ENCODE measurements at places on chromosomes 1 and 21.
A peak's percentile ranks its signal among the peaks of the same experiment; 100 is the strongest.

DNA sequence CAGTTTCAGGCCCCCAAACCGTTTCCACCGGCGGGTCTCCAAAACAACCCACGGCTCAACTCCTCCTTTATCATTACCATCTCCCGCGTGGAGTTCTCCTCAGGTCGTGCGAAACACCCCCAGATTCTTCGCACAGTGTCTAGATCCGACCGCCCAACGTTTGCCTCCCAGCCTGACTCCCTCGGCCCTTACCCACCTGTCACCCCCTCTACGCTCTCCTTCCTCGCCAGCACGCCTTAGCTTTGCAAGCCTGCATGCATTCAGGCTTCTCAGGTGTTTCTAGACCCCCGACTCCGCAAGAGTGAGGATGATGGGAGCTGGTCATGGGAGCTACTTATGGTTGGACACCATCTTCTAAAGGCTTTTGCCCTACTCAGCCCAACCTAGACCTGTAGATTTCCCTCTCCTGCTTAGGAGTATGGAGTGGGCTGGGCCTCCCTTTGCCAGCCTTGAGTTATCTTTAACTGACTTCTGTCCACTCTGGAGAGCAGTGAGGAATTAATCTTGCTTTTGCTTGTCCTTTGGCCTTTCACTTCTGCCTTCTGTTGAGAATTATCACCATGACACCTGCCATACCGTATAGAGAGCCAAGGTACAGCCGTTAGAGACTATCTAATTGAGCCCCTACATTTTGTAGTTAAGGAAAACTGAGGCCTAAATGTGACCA lies 865 bp downstream of the ATP5IF1 start:
- DNase-seq = peak; percentile 27

- DNase-seq = no peak
Observed at GRCh38 chr1:167082511-167083027, 7.6 kb downstream of the GPA33 start.

GRCh38 chr21:42699196-42699595 lies 45.8 kb downstream of the PDE9A start:
- DNase-seq = no peak

DNA sequence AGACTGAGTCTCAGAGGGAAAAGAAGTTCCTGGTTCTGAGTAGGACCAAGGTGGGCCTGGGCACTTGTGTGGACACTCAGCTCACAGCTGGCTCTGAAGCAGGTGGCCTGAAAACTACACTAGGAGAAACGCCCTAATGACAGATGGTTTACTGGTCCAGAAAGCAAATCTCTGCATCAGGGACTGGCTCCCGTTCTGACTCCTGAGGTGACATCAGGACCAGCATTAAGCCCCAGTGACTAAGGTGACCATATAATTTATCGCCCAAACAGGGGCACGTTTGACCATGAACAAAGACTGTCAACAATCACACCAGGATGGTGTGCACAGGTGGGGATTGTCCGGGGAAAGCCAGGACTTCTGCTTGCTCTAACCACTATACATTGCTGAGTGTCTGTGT lies 12.2 kb upstream of the CD34 start:
- DNase-seq = no peak

- no peak for DNase-seq
Observed at GRCh38 chr21:41241341-41241740, 73.4 kb downstream of the BACE2 start.

DNA sequence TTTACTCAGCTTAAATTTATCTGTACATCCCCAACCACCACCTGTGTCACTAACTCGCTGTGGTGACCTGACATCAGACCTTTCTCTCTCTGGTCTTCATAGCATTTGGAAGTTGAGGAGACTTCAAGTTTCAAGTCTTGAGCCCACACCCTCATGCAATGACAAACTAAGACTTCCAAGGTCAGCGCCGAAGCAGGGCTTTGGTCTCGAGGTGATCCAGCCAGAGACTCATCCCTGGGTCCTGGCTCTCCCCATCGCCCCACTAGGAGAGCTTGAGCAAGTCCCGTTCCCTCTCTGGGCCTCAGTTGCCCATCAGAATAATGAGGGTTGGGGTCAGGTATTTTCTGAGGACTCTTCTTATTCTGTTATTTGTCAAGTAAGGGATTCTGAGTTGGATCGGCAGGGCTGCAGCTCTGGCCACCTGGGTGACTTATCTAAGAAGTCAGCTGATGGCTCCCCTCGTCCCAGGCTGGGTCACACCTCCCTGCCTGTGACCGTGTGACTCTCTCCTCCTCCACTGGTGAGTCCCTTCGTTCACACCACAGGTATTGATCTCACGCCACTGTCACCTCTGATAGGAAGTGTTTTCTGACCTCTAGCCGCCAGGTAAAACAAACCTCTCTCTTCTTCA lies 143.7 kb upstream of the RUNX3 start:
- DNase-seq = no peak

GRCh38 chr1:149993764-149994163 lies 16.8 kb downstream of the OTUD7B start:
- DNase-seq = no peak

- DNase-seq = no peak
Observed at GRCh38 chr21:44854391-44854663, 19.2 kb downstream of the PTTG1IP start.

DNA sequence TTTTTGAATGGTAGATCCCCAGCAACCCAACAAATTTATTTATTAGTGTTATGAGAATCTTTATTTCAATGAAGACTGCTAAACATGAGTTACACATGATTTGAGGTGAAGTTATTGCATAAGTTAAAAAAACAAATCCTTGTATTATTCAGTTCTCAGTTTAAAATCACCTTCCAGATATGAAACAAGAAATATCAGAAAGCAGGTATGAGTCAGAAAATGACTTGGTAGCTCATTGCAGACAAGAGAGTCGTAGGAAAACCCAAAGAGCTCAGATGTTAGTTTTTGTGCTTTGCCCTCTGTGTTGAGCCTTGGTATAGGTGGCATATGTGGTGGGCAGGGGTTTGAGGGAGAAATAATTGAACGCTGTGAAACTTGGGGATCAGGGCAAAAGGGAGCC lies 339.4 kb downstream of the BRINP3 start:
- no peak for DNase-seq

DNA sequence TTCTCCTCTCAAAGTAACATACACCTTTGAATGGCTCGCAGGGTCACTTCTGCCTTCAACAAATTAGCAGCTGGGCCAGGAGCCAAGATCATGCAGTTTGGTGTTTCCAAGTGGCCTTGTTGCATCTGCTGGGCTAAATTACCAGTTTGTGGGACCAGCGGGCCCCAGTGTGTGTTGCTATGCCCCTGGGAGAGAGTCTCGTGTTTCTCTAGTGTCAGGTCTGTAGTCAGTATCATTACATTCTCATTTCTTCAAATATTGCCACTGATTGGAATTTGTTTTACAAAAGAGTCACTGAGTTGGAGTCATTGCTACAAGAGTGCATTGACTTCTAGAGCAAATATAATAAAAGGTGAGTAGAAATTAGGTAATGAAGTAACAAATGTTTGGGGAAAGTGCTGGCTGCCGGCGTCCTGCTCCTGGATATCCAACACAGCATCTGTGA lies 35.5 kb downstream of the RHOU start:
- no peak for DNase-seq

DNA sequence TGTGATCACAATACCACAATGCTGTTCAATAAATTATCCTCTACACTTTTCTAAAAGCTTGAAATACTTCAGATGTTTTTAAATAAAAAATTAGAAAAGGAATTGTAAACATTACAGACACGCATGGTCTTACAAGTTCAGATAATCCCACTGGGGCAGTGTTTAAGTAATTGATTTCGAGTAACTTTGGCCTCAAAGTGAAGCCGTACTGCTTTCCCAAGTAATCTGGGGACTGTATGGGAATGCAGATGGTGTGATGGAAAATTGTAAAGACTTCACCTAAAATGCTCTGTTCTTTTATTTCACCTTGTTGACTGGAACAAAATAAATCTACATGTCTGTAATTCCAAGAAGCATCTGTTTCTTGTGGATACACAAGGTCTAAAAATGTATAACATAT lies 401.7 kb upstream of the LYPLAL1 start:
- DNase-seq = no peak

DNA sequence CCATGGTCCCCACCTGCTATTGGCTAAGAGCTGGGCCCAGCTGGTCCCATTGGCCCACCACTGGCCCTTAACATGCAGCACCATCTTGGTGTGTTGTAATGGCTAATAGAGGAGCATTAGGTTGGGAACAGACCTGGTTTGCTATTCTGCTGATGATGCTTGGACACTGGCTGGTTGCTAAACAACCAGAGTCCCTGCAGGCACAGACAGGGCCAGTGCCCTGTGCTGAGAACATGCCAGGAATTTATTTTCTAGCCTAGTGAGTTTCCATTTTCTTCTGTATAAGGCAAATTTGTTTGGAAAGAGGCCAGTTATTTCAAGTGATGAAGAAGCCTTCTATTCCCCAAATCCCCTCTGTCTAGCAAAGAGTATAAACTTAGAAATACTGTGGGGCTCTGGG lies 42.9 kb upstream of the TDRD10 start:
- DNase-seq = no peak

GRCh38 chr1:14340002-14340785 lies 258.3 kb upstream of the KAZN start:
- no peak for DNase-seq

DNA sequence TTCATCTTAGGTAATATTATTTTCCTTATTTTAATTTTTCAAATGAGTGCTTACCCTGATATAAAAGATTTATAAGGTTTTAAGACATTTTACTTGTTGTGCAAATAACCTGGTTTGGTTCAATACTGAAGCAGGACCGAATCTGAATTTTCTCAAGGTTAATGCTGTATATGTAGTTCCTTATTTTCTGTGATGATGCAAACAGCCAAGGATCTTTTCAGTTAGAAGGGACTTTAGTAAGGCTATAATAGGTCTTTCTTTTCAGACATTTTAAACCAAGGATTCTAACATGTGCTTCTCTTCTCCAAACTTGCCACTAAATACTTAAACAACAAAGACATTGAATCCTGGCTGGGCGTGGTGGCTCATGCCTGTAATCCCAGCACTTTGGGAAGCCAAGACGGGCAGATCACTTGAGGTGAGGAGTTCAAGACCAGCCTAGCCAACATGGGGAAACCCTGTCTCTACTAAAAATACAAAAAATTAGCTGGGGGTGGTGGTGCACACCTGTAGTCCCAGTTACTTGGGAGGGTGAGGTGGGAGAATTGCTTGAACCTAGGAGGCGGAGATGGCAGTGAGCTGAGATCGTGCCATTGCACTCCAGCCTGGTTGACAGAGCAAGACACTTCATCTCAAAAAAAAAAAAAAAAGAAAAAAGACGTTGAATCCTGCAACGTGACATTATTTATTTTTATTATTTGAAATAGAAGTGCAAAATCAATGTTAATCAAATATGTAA lies 3.2 kb upstream of the ARPC5 start:
- no peak for DNase-seq

GRCh38 chr1:47323599-47324031 lies 9.7 kb upstream of the STIL start:
- DNase-seq = no peak

DNA sequence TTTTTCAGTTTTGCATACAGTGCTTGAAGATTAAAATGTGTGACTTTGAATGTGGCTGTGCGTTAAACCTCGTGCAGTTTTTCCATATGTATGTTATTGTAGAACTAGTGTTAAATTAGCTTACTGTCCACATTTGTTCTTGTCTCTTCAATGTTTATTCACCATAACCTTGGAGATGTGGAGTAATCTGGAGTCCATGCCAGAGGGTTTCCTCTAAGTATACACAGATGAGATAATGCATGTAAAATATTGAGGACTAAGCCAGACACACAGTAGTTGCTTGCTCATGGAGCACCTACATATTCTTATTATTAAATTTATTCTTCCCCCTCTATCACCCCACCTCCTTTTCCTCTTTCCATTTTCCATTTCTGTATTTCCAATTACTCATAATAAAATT lies 7.7 kb upstream of the GIPC2 start:
- DNase-seq = no peak

DNA sequence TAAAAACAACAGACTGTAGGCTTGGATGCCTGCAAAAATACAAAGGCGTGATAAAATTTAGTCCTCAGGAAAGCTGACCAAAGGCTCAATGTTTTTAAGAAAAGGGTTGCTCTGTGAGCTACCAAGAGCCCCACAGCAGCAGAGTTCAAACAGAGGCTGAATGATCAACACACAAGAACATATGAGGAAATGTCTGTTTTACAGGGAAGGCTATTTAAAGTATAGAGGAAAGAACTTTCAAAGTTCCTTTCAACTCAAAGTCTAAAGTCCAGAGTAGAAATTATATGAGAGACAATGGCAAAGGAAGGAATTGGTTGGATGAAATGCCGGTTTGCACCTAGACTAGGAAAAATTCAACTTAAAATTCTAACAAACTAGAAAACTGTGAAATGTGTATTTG lies 8.6 kb downstream of the CLSTN1 start:
- DNase-seq = no peak

- no peak for DNase-seq
Observed at GRCh38 chr1:46461809-46462448, 27.7 kb upstream of the DMBX1 start.

DNA sequence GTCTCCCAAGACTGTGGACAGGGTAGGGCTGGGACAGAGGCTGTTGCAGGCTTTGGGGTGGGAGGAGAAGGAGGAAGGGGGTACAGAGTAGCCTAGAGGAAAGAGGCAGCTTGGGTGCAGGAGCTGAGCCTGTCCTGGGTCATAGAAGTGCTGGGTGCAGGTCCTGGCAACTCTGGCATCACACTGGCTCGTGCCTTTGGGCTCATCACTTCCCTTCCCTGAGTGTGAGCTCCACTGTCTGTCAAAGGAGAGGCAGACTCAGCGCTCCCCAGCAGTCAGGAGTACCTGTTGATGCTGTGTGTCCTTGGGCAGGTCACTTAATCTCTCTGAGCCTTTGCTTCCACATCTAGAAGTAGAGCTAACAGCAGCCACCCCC lies 157.1 kb downstream of the PTPRU start:
- no peak for DNase-seq

DNA sequence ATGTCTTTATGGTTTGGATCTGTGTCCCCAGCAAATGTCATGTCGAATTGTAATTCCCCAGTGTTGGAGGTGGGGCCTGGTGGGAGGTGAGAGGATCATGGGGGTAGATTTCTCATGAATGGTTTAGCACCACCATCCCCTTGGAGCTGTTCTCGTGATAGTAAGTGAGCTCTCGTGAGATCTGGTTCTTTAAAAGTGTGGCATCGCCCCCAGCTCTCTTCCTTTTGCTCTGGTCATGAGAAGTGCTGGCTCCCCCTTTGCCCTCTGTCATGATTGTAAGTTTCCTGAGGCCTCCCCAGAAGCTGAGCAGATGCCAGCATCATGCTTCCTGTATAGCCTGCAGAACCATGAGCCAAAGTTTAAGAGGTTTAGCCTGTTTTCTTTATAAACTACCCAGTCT lies 11.2 kb upstream of the KCNE2 start:
- no peak for DNase-seq

DNA sequence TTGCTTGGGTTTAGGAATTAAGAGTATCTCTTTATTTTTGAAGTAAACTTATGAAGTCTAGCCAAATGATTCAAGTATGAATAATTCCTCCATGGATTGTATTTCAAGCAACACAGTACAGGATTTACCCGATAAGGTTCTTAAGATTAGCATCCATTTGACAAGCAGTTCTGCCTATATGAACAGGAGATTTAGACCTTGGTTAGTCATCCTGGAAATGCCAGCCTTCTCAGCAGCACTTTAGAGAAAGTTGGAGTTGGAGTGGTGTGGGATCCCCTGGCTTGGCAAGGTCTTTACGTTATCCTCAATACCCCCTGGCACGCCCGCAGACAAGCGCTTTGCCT lies 1.6 kb downstream of the BCAR3 start:
- DNase-seq = no peak

GRCh38 chr1:18160290-18160942 lies 52.8 kb downstream of the IGSF21 start:
- no peak for DNase-seq
